Left lung (tissue), 14 donors: ENCODE measurements at places on chromosomes 12 and 14. TPM values are rescaled to one million over a fixed set of nuclear protein-coding genes. Genes with fewer than 3 reads are reported as not detected.

GPR137C gene
- 7.6 TPM for polyA plus RNA-seq

NKX2-1 gene
- 118 TPM for polyA plus RNA-seq

IFT43 gene
- polyA plus RNA-seq, result 44.8 TPM

PRH2 gene
- polyA plus RNA-seq, result 0.33 TPM

FKBP11 gene
- 17.2 TPM for polyA plus RNA-seq

GALC gene
- polyA plus RNA-seq, result 31.1 TPM

ADGRD1 gene
- 32.4 TPM for polyA plus RNA-seq

AJUBA gene
- polyA plus RNA-seq, result 43.1 TPM

SLC6A12 gene
- polyA plus RNA-seq, result 1.2 TPM

P3H3 gene
- 23.6 TPM for polyA plus RNA-seq

HOXC12 gene
- not detected for polyA plus RNA-seq

C12orf54 gene
- polyA plus RNA-seq, result 0.63 TPM
